ENCODE measurements at places on chromosomes 2 and 18.

DNA sequence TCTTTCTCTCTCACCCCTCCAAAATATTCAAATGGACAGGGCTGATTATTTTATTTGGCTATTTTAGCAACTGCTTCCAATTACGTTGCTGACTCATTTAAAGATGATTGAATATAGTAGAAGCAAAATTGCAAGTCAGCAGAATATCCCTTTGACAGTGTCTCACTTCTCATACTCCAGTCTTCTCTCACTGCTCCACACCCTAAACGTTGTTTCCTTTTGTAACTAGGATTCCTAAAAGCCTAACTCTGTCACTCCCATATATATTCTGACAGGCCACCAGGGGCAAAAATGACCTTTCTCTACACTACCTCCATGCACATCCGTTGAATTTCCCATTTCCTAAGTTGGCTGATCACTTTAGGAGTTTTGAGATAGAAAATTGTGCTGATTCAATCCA, 351.1 kb downstream of the RND3 start:
- DNase-seq = no peak

GRCh38 chr18:11946756-11947155, 34.6 kb upstream of the IMPA2 start:
- no peak for DNase-seq

DNA sequence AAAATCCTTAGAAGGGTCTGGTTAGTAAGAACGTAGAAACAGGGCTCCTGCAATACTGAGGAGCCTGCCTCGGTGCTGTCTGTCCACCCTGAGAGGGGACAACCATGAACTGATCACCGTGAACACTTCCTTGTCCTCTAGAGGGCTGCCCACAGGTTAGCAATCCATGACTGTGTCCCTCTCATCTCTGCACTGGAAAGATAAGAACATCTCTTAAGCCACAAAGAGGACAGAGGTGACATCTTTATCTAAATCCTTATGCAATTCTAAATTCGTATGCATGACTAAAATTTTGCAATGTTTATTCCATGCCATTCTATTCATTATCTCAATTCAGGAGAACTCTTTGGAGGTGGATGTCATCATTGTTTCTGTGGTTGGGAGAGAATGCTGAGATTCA, 12.8 kb downstream of the EFR3B start:
- no peak for DNase-seq

DNA sequence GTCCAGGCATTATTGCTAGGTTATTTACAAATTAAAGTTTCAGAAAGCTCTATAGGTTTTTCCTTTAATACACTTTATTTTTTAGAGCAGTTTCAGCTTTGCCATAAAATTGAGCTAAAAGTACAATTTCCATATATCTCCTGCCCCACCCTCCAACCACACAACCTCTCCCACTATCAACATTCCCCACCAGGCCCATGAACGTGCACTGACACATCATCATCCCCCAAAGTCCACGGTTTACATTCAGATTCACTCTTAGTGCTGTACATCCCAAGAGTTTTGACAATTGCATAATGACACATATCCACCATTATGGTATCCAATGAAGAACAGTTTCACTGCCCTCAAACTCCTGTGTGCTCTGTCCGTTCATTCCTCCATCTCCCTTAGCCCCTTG, 139.4 kb downstream of the NBAS start:
- no peak for DNase-seq

- DNase-seq = no peak
Measured at GRCh38 chr18:59717291-59717690, 20.1 kb upstream of the CCBE1 start.

- no peak for DNase-seq
Measured at GRCh38 chr2:110869472-110870446, 137.4 kb downstream of the ACOXL start.

- DNase-seq = no peak
Measured at GRCh38 chr2:199861132-199861774, 10.3 kb upstream of the FTCDNL1 start.

DNA sequence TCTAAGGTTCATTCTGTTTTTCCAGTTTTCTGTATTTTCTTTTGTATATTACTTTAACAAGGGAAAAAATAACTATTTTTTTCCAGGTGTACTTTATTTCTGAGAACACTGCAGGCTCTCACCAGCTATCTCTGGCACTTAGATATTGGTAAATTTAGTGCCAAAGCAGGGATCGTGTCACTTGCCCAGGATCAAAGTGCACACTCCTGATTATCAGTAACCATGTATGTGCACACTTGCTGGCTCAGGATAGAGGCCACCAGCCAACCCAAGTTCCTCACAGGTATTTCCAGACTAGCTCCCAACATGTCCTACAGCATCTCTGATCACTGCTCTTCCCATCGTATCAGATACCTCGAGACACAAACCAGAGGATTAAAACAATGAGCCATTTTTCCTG, 5.8 kb upstream of the FZD5 start:
- no peak for DNase-seq

GRCh38 chr2:57891086-57891712, 155.4 kb upstream of the VRK2 start:
- no peak for DNase-seq

DNA sequence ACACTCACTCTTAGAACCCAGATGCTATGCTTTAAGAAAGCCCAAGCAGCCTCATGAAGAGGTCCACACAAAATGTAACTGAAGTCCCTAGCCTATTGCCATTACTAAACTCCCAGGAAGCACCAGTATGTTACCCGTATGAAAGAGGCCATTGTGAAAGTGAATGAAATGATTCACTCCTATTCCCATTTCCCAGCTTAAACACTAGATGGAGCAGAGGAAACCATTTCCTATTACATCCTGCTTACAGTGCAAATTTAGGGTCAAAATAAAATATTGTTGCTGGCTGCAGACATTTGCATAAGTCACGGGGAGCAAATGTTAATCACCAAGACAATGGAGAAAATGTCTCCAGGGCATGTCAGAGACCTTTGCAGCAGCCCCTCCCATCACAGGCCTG, 989.7 kb upstream of the CRIM1 start:
- DNase-seq = no peak

DNA sequence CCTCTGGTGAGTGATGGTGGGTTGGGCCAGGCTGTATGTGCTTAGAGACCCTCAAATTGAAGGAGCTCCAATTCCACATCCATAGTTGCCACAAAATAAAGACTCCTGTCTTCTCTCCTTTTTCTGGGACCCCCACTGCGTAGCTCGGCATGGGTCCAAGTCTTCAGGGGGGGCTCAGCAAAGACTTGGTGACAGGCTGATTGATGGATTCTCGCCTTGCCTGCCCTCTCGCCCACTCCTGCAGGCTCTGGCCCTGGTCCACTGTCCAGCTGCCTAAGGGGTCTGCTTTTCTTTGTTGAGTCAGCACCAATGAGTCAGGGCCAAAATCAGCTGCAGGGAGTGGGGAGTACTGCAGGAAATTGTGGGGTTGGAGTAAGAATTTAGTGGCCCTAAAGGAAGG, 21.5 kb downstream of the RPL37A start:
- no peak for DNase-seq

DNA sequence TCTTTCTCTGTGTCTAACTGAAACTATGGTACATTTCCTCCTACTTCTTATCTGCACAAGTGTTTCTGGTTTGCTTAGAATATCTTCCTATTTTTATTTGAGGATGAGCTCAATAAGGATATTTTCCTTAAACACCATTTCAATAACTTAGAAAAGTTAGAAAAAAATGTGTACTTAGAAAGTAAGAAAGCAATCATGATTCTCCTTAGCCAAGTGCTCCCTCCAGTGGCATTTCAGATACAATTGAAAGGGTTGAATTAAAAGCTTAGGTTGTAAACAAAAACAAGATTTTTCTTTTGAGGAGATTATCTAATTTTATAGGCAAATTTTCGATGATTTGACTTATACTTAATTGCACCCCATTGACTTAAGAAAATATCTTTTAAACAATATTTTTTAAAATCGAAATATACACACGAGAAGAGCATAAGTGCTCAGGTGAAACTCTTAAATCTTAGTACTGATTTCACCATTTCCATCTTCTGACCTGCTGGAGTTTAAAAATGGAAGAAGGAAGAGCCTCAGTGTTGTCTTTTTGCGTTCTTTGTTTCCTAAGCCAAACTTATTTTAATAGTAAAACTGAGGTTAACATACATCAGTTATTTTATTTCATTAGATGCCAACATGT, 26.9 kb downstream of the C18orf63 start:
- DNase-seq = no peak

DNA sequence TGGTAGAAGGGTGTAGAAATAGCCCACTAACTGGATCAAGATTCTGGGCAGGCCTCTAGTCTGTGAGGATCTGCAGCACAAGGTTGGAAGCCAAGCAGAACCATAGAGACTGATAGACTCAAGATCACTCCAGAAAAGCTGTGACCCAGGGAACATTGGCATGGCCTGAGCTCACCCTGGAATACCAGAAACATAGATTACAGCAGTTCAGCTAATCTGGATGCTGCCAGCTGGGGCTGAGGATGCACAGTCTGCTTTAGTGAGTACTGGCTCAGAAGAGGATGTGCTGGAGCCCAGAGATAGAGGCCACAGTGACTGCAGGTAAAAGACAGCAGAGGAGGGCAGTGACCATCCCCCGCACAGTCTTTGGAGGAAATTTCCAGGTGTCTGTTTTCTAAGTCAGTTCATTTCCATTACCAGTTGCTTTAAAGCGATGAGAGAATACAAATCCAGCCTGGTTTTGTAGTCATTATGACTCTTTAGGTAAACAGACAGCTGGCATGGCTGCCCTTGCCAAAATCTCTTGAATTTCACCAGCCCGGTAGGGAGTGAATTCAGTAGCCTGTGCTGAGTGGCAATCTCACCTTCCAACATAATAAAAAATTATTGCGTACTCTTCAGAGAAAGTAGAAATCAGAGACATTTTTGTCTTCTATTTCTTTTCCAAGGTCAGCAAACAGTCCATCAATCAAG, 119.2 kb downstream of the ANTXR1 start:
- no peak for DNase-seq

DNA sequence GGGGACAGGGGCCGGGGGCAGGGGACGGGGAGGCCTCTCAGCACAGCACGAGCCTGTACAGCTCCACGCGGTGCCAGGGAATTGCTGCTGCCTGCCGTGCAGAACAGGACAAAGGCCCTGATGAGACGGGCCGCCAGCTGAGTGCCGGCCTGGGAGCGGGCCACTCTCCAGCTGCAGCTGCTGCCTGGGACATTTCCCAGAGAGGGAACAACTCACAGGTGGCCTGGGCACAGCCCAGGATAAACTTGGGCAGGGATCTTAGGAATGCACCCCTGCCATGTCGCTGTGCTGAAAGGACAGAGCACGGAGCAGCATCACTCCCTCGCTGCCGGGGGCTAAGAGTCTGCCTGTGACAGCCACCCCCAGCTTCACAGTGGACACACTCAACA, 38.8 kb downstream of the CENPO start:
- DNase-seq = no peak

DNA sequence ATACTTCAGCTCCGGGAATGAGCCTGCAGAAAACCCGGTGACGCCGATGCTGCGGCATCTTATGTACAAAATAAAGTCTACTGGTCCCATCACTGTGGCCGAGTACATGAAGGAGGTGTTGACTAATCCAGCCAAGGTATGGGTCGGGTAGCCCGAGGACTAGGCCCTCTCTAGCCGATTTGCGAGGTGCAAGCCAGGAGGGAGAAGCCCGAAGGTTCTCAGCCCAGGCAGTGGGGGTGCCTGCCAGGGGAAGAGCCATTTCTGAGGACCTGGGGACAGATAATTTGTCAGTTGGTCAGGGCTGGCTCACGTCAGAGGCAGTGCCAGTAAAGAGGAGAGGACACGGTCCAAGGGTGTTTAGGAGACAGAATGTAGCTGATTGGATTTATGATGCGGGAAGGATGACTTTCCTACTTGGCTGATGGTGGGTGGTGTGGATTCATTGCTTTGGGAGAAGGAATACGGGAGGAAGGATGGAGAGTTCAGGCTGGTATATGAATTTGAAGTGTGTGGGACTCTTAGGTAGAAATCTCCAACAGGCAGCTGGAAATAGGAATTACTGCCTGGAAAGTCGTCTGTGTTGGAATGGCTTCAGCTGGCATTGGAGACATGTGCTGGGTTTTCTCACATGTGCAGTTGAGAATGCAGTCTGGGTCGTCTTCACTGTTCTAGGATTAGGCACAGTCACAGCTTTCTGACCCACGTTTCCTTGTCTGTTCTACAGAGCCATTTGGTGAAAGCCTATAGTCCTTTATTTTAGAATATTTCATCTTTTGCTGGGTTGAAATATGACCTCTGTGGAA, 874 bp downstream of the NDUFAF7 start:
- DNase-seq = no peak

DNA sequence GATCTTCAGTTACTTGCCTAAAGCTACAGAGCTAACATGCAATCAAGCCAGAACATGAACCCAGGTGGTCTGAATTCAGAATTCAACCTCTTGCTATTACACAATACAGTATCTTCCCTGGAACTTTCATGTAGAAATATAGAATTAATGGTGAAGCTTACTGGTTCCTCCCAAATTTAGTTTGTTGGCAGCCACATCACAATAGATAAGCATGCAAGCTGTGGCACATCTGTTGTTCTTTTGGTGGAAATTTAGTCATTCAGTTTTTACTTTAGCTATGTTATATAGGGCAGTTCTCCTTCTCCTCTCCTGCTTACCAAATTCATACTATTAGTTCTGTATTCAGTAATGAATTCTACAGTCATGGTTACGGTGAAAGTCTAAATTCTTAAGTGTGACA, 101.0 kb upstream of the RNF152 start:
- no peak for DNase-seq

GRCh38 chr2:222904557-222905258, 43.9 kb downstream of the ACSL3 start:
- no peak for DNase-seq

All from bone marrow (tissue), 2 donors.